ENCODE measurements at places on chromosomes 13 and 19.

- DNase-seq, result no peak
Measured at GRCh38 chr13:25044071-25044470, 51.9 kb upstream of the PABPC3 start.

GRCh38 chr19:49222011-49222410 lies 64.4 kb downstream of the TRPM4 start:
- DNase-seq, result no peak

GRCh38 chr13:42526276-42526675 lies 47.7 kb upstream of the TNFSF11 start:
- DNase-seq, result no peak

DNA sequence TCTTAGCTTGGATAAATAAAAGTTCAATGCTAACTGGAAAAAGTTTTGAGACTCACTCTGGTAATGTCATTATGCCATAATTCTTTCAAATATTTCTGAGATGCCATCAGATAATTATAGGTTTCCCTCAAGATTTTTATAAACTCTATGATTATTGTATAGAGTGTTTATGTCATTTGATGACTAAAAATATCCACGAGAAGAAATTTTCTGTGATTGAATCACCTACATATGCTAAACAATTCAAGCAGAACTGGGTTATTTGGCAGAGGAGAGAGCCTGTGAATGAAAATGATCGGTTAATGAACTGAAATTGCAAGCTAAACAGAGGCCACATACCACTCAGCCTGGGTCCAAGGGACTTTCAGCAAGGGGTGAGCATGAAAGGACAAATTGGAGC lies 92.6 kb upstream of the TSC22D1 start:
- DNase-seq, result no peak

DNA sequence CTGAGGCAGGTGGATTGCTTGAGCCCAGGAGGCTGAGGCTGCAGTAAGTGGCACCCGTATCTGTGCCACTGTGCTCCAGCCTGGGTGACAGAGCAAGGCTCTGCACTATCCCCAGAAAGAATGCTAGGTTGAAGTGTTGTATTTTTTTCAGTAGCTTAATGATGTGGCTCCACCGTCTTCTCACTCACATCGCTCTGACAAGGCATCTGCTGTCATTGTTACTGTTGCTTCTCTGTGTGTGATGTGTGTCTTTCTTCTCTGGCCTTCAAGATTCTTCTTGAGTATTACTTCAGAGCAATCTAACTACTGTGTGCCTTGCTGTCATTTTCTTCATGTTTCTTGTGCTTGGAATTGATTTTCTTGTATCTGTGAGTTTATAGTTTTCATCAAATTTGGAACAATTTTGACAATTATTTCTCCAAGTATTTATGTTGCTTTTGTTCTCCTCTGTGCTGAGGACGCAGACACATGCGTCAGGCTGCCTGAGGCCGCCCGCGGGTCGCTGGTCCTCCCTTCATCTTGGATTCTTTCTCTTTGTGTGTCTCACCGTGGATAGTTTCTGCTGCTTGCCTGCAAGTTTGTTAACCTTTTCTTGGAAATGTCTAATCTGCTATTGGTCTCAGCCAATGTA lies 10.8 kb downstream of the ADPRHL1 start:
- no peak for DNase-seq

DNA sequence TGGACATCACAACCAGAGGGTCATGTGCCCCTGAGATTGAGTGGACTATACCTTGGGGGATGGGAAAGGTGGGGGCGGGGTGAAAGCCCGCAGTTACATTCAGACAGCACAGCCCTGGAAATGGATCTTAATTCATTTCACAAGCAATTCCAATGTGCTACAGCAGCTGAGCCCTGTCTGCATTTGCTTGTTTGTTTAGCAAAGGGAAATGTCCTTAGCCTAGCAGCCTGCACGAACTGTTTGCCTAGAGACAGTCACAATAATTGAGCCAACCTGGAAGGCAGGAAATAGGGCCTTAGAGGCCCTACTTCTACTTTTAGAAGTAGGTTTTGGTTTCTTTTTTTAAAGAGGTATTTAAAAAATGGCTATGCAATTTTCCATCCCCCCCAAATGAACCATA lies 177.3 kb upstream of the KL start:
- DNase-seq, result no peak

- DNase-seq, result no peak
Measured at GRCh38 chr19:41339936-41340335, 13.8 kb downstream of the TGFB1 start.

DNA sequence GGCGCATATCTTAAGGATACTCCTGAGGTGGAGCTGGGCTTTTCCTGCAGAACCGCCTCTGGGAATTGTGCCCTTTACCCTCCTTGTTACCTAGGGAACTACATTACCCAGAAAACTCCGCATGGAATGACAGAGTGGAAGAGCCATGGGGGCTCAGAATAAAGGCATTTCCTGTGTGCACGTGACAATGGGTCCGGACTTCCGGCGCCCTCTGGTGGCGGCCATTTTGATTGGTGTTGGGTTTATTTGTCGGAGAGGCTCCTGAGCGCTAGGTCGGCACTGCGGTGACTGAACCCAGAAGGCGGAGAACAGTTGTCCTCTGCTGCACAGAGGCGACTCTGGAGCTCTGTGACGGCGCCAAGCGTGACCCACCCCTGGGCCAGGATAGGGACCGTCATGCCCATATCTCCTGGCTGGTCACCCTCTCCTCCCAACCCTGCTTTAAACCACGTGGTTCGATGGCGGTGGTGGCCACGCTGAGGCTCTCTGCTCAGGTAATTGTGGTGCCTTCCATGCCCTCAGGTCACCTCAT lies at the start of gene ZNF587B:
Gene ZNF587B, plus strand, starts transcription at position 229 of the 532 bp plus-strand sequence. Its CDS starts 230 bp downstream, at position 459.
- DNase-seq, result no peak

- no peak for DNase-seq
Measured at GRCh38 chr13:111484141-111484925, 163.9 kb downstream of the TEX29 start.

DNA sequence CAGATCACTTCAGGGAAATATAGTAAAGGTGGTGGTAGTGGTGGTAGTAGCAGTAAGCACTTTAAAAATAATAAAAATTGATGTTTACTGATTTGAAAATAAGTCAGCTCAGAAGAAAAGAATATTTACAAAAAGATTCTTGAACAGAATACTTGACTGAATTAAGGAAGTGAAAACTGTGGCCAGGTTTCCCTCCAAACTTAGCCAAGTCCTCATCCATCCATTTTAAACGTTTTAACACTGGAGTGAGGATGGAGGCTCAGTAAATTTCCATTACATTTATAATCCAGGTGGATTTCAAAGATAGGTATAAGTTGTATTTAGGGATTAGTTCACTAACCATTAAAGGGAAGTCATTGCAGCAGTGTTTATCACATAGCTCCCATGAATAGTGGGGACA lies 221.5 kb downstream of the RGCC start:
- DNase-seq, result no peak

DNA sequence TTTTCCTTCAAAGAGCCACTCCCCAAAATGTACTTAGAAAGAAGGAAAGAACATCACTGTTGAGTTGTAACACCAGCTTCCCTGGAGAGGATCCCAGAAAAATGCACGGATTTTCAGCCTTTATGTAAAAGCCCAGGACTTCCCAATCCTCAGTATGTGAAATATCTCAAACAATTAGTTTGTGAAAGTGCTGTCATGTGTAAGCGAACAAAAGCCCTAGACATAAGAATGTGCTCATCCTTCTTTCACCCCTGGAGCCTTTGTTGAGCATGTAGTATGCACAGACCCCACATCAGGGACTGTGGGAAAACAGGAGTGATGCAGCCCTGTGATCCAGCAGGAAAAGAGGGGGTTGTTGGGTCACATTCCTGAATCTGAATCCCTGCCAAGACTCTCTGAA lies 441.4 kb upstream of the ZNF507 start:
- DNase-seq, result no peak

DNA sequence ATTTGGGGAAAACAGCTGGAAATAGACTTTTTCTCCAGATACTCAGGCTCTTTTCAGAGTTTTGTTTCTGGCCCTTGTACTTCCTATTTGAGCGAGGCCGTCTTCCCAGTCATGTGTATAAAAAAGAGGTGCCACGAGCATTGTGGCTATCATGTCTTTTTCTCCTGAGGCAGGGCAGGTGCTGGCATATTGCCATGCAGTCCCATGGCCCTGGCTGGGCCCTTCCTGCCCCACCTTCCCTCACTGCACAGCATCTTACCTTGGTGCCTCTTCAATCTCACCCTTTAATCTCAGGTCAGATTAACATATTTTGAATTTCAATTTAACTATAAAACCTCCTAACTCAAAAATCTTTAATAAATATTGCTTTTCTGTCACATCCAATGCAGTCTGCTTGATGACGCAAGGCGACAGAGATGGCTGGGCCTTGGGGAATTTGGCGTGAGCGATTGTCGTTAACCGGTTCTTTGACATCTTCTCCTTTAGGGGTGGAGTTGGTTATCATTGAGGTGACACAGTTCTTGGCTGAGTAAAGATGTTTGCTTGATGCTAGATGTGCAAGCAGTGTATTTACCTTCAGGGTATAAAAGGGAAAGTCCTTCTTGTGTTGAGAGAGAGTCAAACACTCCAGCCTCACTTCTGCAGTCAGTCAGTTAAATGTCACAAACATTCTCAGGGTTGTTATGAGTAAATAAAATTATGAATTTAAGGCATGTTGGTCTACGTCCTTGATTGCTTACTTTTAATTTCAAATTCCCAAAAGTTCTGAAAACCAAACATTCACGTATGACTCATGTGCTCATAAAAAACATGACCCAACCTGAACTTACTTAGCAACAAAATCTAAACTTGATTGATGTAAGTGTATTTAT lies 289.9 kb downstream of the MYO16 start:
- no peak for DNase-seq

GRCh38 chr13:99269627-99270241 lies 11.6 kb upstream of the GPR18 start:
- no peak for DNase-seq

DNA sequence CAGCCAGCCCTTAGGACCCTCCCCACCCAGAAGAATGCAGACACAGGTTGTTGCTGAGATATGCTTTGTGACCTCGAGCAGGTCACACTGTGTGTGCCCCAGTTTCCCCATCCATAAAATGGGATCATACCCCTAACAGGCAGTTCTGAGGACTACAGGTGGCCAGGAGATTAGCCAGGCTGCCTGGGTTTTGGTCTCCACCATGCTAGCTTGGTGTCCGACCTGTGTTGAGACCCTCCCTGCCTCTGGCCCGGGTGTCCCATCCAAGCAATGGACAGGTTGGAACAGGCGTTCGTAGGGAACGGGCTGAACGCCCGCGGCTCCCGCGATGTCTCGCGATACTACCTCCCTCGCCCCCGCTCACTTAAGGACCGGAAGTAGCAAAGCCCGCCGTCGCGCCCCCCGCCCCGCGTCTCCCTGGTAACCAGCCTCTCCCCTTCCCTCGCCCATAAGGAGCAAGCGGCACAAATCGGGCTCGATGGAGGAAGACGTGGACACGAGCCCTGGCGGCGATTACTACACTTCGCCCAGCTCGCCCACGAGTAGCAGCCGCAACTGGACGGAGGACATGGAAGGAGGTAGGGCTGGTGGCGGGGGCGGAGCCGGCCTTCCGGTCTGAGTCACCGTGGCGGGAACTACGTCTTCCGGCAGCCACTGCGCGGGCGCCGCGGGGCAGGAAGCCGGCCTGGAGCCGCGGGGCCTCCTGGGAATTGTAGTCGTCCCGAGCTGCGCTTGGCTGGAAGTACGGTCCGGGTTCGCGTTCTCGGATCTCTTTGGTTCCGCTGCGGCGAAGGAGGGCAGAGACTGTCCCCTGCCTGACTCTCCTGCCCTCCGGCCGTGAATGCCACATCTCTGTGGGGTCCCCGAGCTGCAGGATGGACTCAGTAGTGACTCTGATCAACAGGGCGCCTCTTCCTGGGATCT lies 45.4 kb downstream of the SMIM24 start:
- no peak for DNase-seq

DNA sequence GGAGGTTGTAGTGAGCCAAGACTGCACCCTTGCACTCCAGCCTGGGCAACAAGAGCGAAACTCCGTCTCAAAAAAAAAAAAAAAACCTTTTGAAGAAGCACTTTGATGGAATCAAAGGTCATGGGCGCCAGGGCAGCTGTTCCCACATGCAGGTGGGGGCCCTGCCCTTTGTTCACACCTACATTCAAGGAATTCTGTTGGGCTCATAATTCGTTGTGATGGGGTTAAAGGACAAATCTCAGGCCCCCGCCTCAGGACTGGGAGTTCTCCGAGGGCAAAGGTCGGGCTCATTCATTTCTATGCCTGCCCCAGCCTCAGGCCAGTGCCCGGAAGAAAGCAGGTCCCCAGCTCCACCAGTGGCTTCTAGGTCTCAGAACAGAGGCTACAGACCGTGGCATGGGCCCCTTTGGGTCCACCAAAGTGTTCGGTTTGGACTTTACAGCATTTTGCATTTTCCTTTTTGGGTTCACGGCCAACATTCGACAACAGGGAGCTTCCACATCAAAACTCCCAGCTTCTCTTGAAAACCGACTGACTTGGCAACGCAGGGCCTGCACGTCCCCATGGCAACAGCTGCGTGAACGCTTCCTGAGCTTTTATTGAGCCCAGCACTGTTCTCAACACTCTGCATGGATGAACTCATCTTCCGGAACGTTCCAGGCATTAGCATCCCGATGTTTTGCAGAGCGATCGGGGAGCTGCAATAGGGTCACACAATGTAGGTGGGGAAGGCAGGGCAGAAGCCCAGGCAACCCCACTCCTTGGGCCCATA lies 10.1 kb upstream of the GTF2F1 start:
- no peak for DNase-seq
